Suprapubic skin (tissue), 4 donors: ENCODE measurements at places on chromosomes 5 and 9.

GRCh38 chr5:63483338-63483737 is 478.9 kb downstream of the HTR1A start:
- DNase-seq, result no peak

- DNase-seq, result no peak
Measured at GRCh38 chr5:54649041-54649504, 131.5 kb downstream of the SNX18 start.

DNA sequence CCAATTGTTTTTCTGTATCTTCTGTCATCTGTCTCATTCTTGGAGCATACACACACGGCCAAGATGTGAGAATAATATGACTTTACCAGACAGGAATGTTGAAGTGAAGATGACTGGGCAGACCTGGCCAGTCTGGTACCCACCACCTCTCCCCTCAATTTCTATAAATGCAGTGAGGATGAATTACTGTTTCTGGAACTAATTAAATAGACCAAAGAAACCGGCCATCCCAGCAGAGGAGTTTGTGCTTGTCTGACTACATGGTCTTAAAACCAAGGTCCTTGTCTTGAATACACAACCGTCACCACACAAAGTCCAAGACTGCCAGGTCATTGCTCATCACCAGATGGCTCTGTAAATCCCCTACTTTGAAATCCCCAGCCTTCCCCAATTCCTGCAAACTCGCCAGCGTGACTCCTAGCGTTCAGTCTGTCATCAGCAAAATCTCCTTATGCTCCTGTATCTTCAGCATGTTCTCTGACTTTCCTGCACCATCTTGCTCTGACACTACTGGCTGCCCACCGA is 147.2 kb downstream of the PDE4D start:
- no peak for DNase-seq

GRCh38 chr5:93226202-93226735 is 354.8 kb downstream of the NR2F1-AS1 start:
- DNase-seq, result no peak
